Mucosa of descending colon (tissue), 3 donors: ENCODE measurements at places on chromosomes 7 and 10.

- DNase-seq, result no peak
Measured at GRCh38 chr10:33114451-33114952, 156.5 kb upstream of the ITGB1 start.

GRCh38 chr10:51733057-51733456 lies 33.7 kb upstream of the CSTF2T start:
- no peak for DNase-seq

DNA sequence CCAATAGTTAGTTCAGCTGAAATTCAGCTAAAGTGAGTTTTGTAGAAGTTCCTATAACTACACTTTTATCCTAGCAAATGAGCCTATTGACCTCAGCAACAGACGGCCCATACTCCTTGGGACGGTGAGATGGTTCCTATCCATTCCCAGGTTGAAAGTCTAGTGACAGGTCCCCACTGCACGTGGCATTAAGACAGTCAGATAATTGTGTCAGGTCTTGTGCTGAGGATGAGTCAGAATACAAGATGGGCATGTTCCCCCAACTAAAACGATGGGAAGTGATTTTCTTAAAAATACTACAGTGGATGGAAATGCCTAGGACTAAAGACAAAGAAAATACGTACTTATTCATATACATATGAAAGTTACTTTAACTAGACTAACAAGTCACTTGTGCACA lies 2.1 kb downstream of the CAV1 start:
- DNase-seq, result no peak

DNA sequence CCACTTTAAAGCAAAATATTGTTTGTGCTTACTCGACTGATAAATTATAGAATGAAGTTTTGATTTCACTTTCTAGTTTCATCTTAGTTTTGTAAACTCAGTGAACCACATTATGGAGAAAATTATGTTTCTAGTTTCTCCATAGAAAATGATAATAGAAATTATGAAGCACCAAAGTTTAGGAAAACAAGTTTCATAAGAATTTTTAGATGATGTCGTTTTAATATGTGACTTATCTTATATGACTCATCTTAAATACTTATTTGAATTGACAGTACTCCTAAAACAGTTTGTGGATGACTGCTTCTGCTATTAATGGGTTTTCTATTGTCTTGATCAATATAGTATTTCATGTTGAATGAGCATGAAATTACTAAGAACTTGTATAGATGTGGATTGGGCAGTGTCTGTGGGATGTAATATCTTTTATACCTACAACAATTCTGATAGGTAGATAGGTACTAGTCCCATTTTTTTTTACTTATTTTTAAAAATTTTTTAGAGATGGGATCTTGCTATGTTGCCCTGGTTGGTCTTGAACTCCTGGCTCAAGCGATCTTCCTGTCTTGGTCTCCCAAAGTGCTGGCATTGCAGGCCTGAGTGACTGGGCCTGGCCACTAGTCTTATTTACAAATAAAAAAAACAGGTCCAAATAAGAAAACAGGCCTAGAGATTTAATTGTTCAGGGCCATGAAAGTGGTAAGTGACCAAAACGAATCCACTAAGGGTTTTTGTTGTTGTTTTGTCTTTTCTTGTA lies 3.7 kb downstream of the HBP1 start:
- no peak for DNase-seq

- DNase-seq, result no peak
Measured at GRCh38 chr10:26025523-26025922, 91.5 kb downstream of the MYO3A start.
